ENCODE measurements at places on chromosomes 4 and X.

- DNase-seq: no peak
Measured at GRCh38 chr4:169241464-169241863, 29.3 kb downstream of the SH3RF1 start.

DNA sequence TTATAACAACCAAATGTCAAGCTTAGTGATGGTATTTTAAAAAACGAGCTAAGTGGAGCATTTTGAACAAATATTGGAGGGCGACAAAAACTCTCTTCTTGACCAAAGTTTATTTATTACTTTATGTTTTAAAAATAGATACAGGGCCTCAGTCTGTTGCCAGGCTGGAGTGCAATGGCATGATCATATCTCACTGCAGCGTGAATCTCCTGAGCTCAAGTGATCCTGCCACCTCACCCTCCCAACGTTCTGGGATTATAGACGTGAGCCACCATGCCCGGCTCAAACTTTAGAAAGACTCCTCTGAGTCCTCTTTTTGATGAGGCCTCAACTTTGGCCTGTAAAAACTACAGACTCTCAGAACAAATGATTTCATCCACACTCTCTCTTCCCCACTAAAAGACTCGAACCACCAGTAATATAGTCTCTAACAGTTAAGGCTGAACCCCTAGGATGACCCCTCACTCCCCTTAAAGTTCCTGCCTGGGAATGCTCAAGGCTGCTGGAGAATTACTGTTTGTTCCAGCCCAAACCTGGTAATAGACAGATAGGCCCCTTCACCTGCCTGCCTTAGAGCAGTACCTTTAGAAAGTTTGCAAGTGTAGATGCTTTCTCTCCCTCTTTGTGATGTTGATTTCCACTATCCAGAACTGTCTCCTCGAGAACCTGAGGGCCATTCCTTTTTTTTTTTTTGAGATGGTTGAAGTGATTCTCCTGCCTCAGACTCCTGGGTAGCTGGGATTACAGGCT lies 55.3 kb upstream of the HPSE start:
- no peak for DNase-seq

GRCh38 chr4:17232566-17233253 lies 279.2 kb downstream of the QDPR start:
- no peak for DNase-seq

DNA sequence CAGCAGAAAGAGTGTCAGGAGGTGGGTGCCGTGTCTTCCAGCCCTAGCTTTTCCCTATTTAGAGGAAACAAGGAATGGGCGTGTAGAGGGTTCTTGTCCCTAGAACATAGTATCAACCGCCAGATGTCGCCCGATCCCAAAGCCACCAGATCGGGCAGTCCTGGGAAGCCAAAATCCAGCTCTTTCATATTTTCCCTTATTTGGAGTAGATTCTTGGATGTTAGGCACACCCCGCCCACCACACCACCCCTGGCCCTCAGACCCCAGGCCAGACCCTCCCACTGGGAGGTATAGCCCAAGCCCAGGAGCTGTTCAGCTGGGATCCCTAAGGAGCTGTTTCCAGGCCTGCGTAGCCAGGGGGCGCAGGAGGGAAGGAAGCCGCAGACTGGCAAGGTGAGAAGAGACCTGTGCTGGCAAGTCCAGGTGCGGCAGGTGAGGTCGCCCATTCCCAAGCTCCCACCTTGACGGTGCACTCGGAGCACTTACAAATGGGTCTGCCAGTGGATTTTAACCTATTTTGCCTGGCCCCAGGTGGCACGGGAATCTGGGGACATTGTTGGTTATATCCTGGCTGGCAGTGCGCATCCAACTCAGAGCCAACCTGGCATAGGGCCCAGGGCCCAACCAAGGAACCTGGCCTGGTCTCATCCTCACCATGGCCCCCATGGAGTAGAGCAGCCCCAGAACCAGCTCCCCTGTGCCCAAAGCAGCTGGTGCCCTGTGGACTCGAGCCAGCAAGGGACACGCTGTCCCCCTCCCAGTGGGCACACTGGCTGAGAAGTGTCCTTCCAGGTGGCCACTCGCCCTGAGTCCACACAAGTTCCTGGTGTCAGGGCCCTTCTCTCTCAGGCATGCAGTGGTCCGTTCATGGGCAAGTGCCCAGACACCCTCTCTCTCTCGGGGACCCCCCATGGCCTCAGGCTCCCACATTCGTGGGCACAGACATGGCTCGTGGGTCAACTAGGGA lies 811 bp downstream of the FLNA start:
- DNase-seq: peak; percentile 85

GRCh38 chr4:15691346-15692135 lies 9.9 kb downstream of the FAM200B start:
- DNase-seq: peak; percentile 58

GRCh38 chrX:56284269-56284668 lies 52.1 kb downstream of the KLF8 start:
- no peak for DNase-seq

DNA sequence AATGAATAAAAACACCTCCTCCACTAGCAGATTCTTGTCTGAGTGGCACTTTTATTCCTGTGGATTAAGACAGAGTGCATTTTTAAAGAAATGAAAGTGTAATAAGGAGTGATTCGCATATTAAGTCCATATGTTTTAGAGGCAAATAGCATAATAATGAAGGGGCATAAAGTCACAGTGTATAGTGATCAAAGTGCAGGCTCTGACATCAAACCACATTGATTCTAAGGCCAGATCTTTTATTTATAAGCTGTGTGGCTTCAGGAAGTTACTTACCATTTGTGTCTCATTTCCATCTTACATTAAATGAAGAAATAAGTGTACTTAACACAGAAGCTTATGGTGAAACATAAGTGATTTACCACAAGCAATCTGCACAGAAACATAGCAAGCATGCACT lies 332.8 kb downstream of the GASK1B start:
- DNase-seq: no peak

GRCh38 chrX:117987373-117987772 lies 129.2 kb downstream of the KLHL13 start:
- no peak for DNase-seq

- DNase-seq: no peak
Measured at GRCh38 chr4:71473541-71474240, 134.9 kb downstream of the SLC4A4 start.

DNA sequence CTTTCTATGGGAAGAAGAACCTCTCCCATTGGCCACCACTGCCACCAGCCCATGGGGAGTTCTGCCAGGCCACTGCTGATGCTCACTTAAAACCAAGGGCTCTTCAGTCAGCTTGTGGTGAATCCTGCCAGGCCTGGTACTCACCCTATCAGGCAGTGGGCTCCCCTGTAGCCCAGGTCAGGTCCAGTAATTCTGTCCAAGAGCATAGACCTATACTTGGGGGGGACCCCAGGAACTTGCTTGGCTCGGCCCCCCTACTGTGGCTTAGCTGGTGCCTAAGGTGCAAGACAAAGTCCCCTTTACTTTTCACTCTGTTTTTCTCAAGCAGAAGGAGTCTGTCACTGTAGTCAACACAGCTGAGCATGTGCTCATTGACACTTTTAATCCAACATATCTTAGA lies 1012.2 kb downstream of the PCDH19 start:
- no peak for DNase-seq

DNA sequence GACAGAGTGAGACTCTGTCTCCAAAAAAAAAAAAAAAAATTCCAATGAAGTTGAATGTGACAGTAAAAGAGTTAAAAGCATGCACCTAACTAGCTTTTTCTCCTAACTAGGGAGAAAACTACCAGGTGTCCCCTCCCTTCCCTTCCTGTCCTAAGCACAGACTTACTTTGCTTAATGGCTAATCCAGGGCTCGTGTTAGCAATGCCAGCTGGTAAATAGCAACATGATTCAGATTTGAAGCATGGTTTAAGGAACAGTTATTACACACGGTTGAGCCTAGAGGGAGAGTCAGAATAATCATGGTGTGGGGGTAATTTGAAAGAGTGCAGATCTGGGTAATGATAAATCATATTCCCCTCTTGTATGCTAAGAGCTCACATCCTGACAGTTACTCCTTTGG lies 338.3 kb downstream of the STIM2 start:
- no peak for DNase-seq

- no peak for DNase-seq
Measured at GRCh38 chr4:53141308-53141707, 224.6 kb downstream of the SCFD2 start.

- DNase-seq: peak; percentile 65
Measured at GRCh38 chr4:138235419-138235952, 6.7 kb downstream of the SLC7A11 start.

DNA sequence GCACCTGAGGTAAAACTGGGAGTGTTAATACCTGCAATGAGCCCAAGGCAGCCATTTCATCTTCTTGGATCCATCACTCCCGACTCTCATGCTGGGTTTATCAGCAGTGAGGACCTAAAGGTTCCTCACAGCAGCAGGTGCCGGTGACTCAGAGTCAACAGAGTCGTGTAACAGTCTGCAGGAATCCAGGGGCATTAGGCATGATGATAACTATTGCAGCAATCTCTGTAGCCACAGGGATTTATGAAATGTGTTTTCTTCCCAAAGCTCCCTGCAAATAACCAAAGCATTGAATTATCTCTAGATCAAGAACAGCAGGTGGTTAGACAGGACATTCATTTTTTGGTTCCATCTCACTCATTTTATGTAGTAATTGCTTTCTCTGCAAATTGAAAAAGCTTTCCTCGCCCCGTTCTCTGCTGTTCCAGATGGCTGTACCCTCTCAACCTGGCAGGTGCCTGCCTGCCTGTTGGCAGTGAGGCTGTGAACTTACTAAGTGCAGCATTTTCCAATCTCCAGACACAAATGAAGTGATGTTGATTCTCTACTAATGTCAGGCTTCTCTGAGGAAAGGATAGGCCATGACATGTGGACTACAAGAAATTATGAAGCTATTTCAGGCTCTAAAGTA lies 48.1 kb upstream of the TSPAN7 start:
- peak; percentile 36 for DNase-seq

DNA sequence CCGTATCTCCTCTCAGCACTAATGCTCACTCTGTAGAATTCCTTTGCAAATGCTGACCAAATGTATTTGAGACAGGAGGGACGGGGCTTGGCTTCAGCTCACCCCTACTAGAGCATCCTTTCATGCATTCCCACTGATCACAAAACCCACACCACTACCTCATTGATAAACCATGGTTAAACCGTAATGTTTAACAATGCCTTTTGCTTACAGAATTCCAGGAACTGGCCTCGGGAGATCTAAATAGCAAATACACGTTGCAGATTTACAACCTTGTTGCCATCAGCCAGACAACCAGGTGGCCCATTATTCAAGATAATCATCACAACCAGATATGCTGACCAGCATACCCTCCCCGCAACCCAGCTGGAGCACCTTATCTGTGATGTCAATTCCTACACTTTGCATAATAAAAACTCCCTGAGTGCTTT lies 391.9 kb downstream of the KCTD8 start:
- no peak for DNase-seq

- DNase-seq: peak; percentile 63
Measured at GRCh38 chr4:25367004-25367621, 9.9 kb upstream of the ANAPC4 start.

DNA sequence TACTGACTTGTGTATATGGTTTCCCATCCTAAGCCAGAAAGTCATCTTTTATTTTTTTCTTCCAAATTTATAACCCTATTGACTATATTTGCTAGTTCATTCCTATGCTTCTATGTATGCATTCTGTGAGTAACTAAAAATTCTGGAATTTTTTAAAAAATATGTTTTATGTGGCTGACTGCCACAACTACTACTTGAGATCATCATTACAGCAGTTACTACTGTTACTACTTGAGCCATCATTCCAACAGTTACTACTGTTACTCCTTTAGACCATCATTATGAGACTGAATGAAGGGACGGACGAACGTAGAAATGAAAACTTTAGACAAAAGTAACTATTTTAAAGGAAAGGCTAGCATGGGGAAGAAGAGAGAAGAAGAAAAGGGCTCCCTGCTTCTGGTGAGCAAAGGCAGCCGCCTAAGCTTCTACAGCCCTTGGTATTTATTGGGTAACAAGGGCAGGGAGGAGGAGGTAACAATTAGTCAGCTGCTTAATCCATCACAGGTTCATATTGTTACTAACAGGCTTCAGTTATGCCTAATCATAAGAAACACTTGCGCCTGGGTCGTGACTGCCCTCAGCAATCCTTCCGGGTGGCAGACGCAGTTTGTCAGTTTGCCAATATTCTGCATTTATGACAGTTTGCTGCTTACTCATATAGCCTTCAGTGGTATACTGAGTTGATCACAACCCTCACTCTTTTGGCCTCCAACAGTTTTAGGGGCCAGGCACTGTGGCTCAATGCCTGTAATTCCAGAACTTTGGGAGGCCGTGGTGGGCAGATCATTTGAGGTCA lies 80.4 kb downstream of the PDLIM5 start:
- peak; percentile 95 for DNase-seq

- peak; percentile 2 for DNase-seq
Measured at GRCh38 chrX:71053217-71053621, 14.9 kb downstream of the SNX12 start.

DNA sequence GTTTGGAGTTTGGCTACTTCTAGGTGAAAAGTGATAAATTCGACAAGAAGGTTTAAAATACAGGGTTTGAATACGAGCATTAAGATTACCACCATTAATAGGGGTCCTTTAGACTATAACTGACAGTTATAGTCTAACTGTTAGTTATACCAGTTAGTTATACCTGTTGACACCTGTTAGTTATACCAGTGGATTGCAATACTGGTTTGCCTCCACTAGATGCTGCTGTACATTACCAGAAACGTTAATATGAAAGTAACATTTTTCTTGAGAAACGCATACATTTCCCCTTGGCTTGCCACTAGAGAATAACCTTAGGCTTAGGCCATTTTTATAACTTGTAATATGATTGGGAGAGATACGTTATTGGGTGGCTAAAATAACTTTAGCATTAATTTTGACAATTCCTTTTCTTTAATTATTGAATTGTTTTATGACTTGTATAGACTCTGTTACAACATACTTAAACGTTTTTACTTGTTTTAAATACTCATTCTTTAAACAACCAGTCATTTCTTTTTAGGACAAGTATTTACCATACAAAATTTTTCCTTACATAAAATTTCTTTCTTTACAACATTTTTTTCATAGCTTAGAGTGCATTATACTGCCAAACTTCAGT lies 911.2 kb downstream of the FSTL5 start:
- peak; percentile 55 for DNase-seq

GRCh38 chr4:109999585-109999912 lies 86.9 kb downstream of the EGF start:
- no peak for DNase-seq

- DNase-seq: no peak
Measured at GRCh38 chr4:35506161-35506560, 738.2 kb downstream of the ARAP2 start.

DNA sequence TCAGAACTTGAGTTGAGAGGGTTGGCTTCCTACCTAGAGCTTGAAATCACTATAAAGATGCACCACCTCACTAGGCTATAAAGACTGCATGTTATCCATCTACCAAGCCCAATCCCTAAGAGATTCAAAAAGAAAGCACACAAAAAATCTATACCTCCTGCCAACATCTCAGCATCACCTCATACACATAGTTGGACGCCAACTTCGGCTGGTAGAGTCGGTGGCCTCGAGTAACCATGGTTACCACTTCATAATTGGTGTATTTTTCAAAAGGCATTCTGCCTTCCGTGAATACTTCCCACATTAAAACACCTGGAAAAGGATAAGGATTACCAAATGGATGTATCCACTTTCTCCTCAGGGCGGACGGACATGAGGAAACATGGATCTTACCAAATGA lies 4.5 kb upstream of the TXK start:
- DNase-seq: no peak

- peak; percentile 19 for DNase-seq
Measured at GRCh38 chrX:132968296-132968949, 10.0 kb upstream of the HS6ST2 start.

Measured in epithelial cell of esophagus (primary cell).